ENCODE measurements at places on chromosomes 7 and 10.

GRCh38 chr10:114320249-114321116 lies 81.4 kb downstream of the VWA2 start:
- no peak for DNase-seq

GRCh38 chr10:88385601-88386203 lies 197.4 kb downstream of the RNLS start:
- peak; percentile 91 for DNase-seq

DNA sequence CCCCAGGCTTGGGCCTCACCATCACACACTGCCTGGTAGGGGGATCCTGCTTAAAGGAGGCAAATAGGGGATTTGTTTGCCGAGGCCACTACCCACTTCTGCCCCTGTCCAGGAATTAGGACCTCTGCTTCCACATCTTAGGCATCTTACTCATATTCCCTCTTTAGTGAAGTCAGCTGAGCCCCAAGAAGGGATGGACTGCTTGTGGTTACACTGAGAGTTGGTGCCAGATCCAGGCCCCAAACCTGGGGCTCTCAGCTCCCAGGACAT lies 1.6 kb upstream of the GPRIN2 start:
- no peak for DNase-seq

DNA sequence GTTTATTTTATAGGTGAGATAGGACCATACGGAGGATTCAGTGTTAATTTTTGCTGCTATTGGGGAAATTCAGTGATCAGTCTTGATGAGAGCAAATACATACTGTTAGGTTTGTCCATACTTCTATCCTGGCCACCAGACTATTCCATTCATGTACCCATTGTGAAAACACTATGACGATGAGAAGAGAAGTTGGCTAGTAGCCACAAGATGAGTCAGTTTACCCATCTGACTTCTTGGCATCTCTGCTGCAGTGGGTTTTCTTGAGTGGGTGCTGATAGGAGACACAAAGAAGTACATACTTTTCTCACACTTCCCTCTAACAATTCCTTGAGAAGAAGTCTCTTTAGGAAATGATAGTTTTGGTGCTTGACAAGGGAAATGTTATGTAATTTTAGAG lies 133.1 kb downstream of the TFPI2 start:
- DNase-seq = no peak

DNA sequence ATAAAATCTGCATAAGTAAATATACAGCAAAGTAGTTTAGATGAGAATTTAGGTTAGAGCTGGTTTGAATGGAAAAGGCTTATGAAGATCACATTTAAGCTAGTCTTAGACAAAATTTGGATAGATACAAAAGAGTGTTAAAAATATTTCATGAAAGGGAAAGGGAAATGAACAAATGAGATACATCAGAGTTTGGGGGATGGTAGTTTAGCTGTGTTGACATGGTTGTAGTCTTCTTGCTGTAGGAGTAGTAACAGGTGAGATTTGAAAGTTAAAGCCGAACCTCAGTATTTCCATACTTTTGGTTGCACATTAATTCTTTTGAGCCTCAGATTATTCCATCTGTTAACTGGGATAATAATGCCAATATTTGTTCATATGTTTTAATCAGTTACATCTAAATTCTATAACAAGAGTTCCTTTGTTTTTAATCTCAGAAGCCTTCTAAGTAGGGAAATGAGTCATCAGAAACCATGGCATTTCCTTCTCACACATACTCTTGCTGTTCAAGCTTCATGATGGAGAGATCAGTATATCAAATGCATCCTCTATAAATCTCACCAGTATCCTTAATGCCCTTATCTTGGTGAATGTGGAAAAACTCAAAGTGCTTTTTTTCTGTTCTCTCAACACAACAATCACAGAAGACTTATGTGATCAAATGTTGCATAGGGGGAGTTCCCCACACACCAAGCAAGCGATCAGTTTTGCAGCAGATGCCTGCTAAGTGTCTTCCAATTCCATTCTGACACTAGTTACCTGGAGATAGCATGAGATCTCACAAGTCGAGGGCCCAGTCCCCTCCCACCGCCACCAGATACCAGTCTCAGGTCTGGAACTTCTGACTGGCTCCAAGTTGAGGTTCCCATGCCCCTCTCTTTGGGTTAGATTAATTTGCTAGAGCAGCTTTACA lies 84.7 kb downstream of the MAPK8 start:
- no peak for DNase-seq

All from left colon (tissue), 2 donors.